ENCODE measurements at places on chromosomes 2 and 18.

- DNase-seq = no peak
Measured at GRCh38 chr2:239272626-239273025, 128.2 kb downstream of the HDAC4 start.

DNA sequence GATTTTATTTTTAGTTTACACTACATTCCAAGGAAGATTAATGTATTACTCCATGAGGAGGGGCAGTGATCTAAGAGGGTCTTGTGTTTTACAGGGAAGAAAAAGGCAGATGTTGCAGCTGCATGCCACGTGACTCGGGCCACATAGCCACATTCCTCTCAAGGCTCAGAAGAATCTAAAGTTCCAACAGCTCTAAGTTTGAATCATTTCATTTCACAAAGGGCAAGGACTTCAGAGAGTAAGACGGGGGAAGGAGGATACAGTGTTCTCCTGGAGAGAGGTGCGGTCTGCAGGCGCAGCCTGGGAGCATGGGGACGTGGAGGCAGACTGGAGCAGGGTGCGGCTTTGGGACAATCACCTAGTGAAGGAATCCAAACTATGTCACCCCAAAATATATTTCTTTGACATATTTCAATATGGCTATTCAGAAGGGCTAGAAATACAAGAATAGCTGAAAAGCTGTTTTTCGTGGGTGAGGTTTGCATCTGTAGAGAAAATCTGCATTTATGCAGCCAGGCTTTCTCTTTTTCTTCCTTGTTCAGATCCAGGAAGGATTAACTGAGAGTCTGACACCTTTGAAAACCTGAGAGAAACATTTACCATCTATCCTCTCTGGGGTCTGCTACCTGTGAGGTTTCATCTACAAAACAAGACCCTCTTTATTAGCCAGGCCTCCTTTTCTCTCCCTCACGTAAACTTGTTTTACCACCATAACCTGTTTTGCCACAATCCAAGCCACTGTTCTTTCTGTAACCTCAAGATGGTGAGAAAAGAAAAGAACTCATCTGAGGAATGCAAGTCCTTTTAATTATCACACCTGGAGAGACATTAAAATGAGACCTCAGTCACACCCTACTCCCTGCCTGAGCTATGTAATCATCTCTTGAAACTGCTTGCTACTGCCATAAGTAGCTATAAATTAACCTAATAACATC is 165.1 kb upstream of the NDUFV2 start:
- DNase-seq = no peak

DNA sequence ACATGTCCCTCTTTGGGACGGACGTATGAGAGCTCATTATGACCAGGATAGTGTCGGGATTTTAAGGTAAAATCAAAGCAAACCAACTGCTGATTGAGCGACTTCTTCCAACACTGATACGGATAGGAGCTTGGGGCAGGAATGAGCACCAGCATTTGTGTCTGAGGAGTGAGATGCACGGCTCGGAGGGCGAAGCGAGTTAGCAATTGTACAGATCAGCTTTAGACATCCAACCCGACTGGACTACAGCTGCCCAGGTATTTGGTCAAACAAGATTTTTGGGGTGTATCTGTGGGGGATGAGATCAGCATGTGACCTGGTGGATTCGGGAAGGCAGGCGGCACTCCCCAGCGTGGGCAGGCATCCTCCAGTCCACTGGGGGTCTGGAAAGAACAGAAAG is 76.1 kb downstream of the NDUFA10 start:
- DNase-seq = no peak

- DNase-seq = no peak
Measured at GRCh38 chr2:62719757-62720156, 14.2 kb downstream of the EHBP1 start.

DNA sequence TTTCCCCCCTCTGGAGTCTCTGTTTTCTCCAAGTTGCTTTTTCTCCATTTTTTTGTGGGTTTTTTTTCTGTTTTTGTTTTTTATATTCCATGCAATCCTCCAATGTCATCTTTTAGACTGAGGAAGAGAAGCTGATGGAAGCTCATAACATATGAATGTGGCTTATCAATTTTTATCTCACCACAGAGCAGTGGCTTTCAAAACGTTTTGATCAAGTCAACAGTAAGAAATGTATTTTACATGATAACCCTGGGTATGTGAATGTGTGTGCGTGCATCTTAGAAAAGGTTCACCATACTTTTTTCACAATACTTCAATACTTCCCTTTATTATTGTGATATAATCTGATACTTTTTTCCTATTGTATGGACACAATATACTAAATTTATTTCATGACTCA is 64.6 kb upstream of the CDCA7 start:
- DNase-seq = no peak

- DNase-seq = no peak
Measured at GRCh38 chr2:55137024-55137958, 87.0 kb upstream of the RTN4 start.

GRCh38 chr2:6835467-6835866 is 30.2 kb downstream of the CMPK2 start:
- DNase-seq = no peak

- no peak for DNase-seq
Measured at GRCh38 chr2:62238236-62238635, 42.3 kb downstream of the B3GNT2 start.

DNA sequence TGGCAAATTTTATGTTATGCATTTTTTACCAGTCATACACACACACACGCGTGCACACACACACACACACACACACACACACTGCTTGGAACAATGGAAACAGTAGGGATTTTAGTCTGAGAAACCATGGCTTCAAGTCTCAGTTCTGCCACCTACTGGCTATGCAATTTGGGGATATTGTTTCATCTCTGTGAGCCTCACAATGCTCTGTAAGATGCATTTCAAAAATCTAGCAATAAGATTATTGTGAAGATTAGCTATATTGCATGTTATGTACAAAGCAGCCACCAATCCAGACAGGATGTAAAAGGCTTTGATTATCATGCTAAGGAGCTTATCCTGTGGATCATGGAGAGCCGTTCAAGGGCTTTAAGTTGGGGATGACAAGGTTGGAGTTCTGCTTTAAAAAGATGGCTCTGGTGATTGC is 401.4 kb downstream of the NBAS start:
- peak; percentile 71 for DNase-seq

DNA sequence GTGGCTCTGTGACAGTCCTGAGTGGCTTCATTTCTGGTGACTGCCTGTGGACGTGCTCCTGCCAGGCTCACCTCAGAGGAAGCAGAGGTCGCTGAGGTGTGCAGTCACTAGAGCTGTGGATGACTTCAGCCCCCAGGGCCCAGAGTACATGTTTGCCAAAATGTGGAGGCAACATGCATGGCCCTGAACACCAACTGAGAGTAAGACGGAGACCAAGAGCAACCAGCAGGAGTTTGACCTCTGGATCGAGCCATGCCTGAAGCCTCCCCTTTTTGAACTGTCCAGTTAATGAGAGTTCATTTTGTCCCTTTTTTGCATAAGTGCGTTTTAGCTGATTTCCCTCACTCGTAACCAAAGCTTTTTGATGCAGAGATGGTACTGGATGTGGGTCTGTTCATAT is 184.9 kb downstream of the RTP5 start:
- no peak for DNase-seq

DNA sequence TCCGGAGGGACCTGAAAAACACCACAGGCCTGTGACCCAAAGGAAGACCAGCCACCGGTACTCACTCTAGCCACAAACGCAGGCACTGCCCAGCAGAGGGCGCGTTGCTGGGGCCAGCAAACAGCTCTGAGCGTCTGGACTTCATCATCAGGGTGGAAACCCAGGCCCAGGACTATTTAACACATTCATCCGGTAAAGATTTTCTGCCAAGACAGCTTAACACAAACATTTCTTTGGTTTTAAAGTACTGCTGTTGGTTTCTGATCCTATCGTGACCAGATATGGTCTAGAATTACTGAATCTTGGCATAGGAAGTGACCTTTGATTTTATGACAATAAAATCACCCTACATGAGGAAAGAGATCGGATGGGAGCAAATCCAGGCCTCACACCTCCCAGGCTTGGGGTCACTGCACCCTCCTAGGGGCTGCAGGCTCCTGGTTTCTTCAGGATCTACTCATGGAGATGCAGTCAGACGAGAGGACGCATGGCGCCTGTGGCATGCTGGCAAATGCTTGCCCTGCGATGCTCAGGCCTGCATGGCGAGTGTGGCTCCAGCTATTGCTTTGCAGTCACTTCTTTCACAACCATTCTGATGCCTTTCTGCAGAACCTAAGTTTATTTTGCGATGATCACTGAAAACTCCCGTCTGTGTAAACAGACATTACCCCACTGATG is 130.4 kb downstream of the COL4A4 start:
- peak; percentile 28 for DNase-seq

- no peak for DNase-seq
Measured at GRCh38 chr2:136373841-136374240, 255.9 kb upstream of the CXCR4 start.

- DNase-seq = peak; percentile 83
Measured at GRCh38 chr2:38581193-38582147, 21.3 kb downstream of the HNRNPLL start.

DNA sequence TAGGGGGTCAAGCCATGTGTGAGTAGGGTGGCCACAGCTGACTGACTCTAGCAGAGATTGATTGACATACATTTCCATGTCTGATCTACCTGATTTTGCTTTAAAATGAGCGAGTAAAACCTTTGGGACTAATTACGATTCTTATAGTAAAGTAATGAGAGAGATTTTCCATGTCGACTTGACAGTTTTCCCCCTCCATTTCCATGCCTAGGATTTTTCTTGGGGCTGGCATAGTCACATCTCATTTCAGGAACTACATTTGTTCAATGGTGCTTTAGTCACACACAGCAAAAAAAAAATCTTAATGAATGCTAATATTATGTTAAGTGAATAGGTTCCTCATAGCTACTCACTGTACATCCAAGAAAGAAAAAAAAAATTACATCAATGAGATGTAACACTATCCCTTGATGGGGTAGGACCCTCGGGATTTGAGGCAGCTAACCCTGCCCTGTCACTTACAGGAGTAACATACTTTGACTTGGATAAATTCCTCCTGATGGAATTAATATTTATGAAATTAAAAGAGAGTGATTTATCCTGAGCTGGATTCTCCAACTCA is 690.9 kb downstream of the TDRD15 start:
- DNase-seq = no peak

DNA sequence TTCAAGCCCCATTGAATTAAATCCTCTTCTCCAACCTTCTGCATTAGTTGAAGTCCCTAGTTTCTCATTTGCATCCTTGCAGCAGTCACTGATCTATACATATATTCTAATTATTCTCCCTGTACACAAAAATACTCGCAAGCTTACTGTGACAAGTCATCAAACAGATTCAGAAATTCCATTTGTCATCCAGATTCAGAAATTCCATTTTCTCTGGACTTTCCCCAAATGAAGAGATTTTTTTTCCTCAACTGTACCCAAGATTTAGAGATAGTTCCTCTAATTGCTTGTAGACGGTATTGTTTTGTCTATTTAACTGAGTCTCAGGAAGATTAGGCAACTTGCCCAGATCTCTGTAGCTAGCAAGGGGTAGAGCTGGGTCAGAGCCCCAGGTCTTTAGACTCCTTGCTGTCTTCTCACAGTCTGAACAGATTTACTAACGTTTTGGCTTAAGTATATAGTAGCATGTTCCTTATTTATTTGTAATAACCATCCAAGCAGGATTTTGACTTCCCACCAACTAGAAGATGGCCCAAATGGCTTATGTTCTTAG is 34.2 kb downstream of the RAB12 start:
- DNase-seq = peak; percentile 35

GRCh38 chr18:59885579-59886163 is 14.1 kb upstream of the PMAIP1 start:
- DNase-seq = peak; percentile 63

GRCh38 chr2:235713189-235713588 is 219.3 kb downstream of the AGAP1 start:
- peak; percentile 48 for DNase-seq

All from astrocyte of the hippocampus (primary cell).